ENCODE measurements at places on chromosomes 4 and X. TPM values are rescaled to one million over a fixed set of nuclear protein-coding genes. Genes with fewer than 3 reads are reported as not detected.

- no peak for DNase-seq
Measured at GRCh38 chr4:179071131-179071530, 1628.9 kb upstream of the AGA start.

The FAM9C gene
- total RNA-seq: not detected

DNA sequence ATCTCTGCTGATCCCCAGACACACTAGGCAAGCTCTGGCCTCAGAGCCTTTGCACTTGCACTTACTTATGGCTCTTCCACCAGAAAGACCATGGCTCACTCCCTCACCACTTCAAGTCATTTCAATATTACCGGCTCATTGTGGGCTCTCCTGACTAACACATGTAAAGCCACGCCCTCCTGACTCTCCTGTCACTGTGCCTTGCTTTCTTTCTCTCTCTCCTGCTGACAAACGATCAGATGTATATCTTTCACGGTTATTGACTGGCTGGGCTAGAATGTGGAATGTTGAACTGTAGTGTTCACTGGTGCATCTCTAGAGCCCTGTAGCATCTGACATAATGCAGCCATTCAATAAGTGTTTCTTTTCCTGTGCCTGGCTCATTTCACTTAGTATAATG lies 425.1 kb downstream of the RAB28 start:
- DNase-seq: no peak

The FATE1 gene
- total RNA-seq: not detected

The AWAT2 gene
- not detected for total RNA-seq

GRCh38 chrX:27884654-27885053 lies 76.9 kb downstream of the MAGEB10 start:
- DNase-seq: no peak

DNA sequence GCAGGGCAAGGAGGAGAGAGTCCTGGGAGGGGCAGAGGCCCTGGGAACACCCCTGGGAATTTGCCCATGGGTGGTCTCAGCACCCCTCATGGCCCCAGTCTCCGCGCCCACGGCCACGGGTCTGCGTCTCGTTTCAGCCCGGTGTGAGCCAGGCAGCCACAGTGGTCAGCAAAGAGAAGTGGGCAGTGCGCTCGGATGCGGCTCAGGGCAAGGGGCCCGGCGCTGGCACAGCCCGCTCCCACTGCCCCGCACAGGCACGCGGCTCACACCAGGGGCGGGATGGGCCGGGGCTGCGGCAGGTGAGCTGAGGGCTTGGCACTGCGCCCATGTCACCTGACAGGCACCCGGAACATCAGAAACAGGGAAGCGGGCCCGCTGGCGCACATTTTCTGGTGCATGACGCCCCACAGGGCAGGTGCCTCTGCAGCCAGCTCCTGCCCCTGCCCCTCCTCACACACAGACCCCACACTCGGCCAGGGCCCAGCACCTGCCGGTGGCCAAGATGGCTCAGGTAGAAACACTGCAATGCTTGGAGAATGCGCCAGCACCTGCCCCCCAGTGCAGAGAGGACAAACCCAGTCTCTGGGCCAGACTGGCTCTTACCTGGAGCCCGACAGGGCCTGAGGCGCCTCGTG lies 41.9 kb upstream of the MXD4 start:
- no peak for DNase-seq

The XG gene
- total RNA-seq: not detected

The TMEM150C gene
- 0.37 TPM for total RNA-seq
